Stimulated activated CD8-positive, alpha-beta memory T cell treated with anti-CD3 and anti-CD28 coated beads, Interleukin-7, amount 100 ng/mL, for 1 hour (primary cell): ENCODE measurements at places on chromosomes 3 and 15.

DNA sequence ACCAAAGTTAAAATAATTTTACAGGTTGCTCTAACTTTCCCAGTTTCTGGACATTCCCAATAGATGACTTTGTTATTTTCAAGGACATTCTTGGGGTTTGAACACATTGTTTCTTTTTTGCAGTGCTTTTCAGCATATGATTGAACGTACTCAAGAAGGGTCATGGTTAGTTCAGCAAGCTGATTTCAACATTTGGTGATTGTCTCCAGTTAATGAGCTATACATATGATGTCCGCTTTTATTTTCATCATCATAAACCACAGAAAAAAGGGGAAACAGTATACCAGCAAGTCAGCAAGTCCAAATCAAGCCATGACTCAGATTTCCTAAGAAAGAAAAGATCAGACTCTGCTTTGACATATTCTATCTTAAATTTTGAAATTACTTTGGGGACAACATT is 69.4 kb downstream of the B3GALNT1 start:
- no peak for DNase-seq

DNA sequence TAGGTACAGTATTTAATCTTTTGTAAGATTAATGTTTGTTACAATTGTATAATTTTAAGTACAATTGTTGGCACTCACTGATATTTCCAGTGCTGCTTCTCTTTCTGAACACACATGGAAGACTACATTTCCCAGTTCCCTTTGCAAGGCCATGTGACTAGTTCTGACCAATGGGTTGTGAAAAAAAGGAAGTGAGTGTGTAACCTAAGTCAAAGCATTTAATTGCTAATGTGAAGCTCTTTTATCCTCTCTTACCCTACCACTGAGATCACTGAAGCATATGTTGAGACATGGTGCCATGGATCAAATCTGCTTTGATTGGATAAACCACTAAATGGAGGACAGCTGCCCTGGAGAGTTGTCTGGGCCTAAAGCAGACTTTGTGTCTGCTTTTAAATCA is 83.9 kb upstream of the PLXND1 start:
- DNase-seq, result no peak

- DNase-seq, result no peak
Observed at GRCh38 chr3:130014526-130014925, 40.0 kb downstream of the TRH start.

- DNase-seq, result no peak
Observed at GRCh38 chr15:55742927-55743728, at the start of gene PRTG. Gene PRTG, minus strand, starts transcription at chr15:55743152. Its CDS starts 221 bp downstream, at chr15:55742931.

DNA sequence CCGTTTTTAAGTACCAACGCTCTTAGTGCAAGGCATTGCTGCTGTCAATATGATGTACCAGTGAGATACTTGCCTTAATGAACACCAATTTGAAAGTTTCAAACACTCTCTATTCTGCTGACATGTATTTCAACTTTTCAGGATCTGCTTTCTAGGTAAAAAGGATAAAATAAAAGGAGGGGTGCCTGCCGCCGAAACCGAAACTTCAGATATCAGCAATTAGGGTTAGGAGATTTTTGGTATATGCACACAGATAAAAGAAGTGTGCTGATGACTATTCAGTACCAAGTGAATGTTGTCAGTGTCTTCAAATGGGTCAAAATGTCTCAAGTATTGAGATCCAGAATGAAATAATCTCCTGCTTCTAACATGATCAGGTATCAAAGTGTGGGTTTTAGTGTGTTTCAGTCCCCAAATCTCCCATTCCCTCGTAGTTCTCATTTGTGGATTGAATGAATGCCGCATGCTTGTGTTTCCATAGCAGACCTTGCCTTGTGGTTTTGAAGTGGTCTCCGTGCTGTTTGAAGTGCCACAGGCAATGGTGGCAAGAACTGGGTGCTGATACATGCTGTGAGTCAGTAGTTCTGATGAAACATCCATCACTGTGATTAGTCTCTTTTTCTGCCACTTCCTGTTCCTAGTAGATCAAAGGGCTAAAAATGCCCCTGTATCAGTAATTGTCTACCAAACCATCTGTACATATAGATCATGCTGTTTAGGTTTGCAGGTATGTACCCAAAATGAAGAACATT is 22.5 kb downstream of the CHST14 start:
- DNase-seq, result no peak

DNA sequence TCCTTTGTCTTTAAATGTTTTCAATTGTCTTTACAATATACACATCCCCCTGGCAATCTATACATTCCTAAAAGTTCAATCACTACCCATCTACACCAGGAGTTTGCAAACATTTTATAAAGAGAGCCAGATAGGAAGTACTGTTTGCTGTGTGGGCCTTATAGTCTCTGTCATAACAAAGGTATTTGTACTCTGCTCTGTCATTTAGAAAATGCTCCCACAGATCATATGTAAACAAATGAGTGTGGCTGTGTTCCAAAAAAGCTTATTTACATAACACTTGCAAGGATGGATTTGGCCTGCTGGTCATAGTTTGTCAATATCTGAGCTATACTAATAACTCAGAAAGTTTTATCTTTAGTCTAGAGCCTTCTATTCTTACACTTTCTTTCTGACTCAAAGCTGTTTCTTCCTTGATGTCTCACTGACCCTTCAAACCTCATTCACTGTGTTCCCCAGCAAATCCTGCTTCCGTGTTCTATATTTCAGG is 511.9 kb downstream of the GBE1 start:
- no peak for DNase-seq

DNA sequence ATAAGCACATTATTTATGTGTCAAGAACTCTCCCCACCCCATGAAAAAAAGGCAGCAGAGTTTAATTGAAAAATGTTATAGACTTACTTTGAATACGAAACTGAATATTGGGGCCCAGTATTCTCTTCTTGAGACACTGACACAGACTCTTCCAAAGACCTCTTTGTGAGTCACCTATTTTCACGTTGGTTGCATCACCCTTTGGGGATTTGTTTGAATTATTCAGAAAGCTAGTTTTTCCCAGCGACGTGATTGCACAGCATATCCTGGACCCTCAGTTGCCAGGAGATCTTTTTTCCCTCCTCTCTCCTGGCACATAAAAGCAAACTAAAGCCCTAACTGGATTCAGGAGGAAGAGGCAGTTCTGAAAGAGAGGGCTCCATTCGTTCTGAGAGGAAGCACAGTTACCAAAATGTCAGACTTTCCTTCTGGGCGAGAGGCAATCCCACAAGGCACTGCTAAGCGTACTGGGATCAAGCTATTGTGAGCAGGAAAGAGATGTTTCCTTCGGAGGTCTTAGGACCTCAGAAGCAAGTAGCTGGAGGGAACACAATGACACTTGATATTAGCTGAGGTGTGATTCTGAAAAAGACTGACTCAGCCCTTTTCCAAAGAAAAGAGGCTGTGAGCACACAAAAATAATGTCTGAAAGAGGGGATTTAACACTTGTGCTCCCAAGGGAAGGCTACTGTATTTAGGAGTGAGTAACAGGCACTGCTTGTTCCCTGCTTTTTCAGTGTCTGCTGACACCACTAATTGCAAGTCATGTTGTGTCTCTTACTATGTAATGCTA is 65.8 kb upstream of the CADPS start:
- DNase-seq, result no peak

- DNase-seq, result no peak
Observed at GRCh38 chr3:159191447-159191846, 389.6 kb downstream of the MFSD1 start.

- no peak for DNase-seq
Observed at GRCh38 chr3:188370081-188370830, 216.3 kb downstream of the LPP start.

DNA sequence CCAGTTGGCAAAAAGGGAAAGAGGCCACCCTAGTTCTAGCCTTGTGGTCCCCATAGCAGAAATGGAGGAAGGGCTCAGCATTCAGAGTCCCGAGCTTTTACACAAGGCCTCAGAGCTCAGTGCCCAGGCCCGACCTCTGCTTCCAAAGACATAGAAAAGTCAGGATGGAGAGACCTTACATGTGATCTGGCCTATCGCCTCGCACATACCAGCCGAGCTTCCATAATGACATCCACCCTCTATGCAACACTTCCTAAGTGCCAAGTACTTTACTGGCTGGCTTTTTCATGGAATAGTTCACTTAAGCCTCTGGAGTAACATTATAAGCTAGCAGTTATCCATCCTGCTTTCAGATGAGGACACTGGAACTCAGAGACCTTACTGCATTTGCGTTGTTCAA is 275.9 kb downstream of the FAM43A start:
- DNase-seq, result no peak

GRCh38 chr3:53841296-53841695 is 4.9 kb downstream of the CHDH start:
- no peak for DNase-seq

GRCh38 chr3:50100386-50100785 is 11.7 kb downstream of the RBM5 start:
- DNase-seq, result no peak

DNA sequence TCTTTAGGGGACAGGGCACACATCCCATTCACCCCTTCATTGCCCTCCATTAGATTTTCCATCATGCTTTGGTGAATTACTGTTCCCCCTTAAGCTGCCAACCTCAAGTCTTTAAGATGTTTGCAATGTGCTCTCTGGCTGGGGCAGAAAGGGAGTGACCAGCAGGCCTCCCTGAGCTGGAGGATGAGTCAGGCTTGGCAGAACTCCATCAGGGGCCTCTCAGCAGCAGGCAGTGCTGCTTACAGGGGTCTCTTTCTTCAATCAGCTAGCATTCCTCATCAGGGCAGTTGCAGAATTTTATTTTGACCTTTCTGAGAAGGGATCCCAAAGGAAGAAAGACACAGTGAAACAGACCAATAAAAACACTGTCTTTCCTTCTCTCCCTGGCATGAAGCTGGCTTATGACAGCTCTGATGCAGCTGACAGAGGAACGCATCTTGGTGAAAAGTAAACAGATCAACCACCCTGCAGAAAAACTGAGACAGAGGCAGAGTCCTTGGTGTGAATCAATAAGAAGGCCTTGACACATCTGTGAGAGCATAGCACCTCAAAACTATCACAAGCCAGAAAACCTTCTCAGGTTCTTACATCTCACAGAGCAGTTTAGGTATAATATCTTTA is 88.7 kb upstream of the MRPL3 start:
- DNase-seq, result no peak

DNA sequence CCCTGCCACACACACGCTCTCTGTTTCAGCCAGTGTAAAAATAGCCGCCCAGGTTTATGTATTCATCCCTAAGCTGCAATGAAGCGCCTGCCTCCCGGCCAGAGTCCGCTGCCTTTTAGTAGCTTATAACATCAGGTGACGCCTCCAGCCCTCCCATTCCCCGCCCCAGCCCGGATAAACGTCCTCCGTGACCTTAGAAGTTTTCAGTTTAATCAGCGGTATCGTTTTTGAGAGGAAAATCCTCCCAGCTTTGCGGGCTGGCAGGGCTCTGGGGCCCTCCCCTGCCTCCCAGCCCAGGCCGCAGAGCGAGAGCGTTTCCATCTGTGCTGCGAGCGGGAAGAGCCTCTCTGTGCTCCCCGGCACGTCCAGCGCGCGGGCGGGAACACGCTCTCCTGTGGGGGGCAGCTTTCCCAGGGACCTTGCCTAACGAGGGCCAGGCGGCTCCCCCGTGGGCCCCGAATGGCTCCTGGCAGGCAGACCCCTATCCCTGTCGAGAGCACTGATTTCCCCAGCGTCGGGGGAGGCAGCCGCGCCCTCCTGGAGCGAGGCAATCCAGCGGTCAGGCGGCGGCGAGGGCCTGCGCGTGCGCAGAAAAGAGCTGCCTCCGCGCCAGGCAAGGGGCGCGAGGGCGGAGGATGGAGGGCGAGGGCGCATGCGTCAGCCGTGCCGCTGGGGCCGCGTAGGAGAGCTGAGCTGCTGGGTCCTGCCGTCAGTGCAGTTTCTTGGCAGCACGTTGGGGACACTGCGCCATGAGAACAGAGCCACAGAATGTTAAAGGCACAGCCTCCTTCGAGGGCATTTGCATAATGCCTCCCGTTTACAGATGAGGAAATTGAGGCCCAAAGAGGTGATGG is 71.1 kb downstream of the CCNL1 start:
- DNase-seq, result peak; percentile 84

DNA sequence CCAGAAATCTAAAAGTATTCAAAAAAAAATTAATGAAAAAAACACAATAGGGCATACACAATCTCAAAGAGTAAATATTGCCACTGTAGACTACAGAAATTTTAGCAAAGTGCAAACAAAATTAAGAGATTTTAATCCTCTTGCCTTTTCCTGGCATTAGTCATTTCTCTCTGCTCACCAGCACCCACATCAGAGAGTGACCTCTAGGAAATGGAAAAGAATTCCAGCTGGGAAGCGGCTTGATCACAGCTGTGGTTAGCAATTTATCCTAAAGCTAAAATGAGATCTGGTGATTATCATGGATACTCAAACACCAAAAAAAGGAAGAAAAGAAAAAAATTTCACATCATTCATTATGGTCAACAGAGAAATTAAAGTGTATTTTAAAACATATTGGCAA is 7.5 kb downstream of the CSNK1G1 start:
- no peak for DNase-seq

GRCh38 chr3:186529201-186529999 is 14.8 kb downstream of the CRYGS start:
- no peak for DNase-seq

DNA sequence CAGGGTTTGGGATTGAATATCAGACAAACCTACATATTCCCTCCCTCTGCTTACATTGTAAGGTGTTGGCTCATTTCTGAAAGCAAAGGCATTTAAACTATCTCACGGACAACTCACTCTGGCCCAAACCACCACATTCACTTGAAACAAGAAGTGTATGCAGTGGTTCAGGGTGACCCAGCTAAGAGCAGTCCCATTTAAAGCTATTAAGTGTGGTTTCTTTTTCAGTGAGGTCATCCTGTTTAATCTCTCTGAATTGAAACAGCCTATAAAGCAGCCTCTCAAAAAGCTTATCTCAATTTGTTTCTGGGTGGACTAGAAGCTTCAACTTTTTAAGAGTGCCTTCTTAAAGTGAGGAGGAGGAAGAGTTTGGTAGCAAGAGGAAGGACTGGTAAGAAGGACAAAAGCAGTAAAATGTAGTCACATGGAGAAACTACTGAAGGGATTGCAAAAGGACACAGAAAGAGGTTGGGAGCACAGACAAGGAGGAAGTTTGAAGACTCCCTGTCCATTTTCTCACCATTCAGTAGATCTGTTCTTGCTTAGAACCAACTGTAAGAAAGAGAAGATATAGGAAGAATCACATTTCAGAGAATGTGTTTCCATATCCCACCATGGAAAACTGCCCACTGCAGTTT is 151.6 kb downstream of the TMCO5A start:
- DNase-seq, result no peak

GRCh38 chr3:10845001-10845761 is 29.2 kb downstream of the SLC6A11 start:
- no peak for DNase-seq

GRCh38 chr15:38453971-38454695 is at the start of gene FAM98B:
Gene FAM98B, plus strand, starts transcription at chr15:38454127. Its CDS starts 35 bp downstream, at chr15:38454162.
- peak; percentile 81 for DNase-seq

GRCh38 chr15:83436513-83437158 is 10.5 kb upstream of the SH3GL3 start:
- no peak for DNase-seq

DNA sequence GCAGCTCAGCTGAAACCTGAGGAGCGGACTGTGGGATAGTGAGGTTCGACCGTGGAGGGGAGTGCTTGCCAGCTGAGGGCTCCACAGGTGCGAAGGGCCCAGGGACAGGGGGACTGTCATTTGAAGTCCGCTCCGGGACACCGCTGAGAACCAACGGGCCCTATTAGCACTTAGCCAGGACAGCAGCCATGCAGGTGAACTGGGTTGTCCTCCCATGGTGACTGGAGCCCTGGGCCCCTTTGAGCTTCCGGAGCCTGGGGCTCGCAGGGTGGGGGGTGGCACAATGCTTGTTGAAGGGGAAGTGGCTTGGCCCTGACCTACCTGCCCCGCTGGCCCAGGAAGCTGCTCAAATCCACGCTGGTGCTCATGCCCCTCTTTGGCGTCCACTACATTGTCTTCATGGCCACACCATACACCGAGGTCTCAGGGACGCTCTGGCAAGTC is 24.7 kb downstream of the PTH1R start:
- DNase-seq, result no peak
